Muscle of leg (tissue), 16 donors: ENCODE measurements at places on chromosomes 11 and 22. TPM values are rescaled to one million over a fixed set of nuclear protein-coding genes. Genes with fewer than 3 reads are reported as not detected.

The RIMBP3B gene
- total RNA-seq: 0.18 TPM

The SLC25A18 gene
- total RNA-seq: 0.53 TPM

The SCN3B gene
- 12.8 TPM for total RNA-seq

The SMIM38 gene
- 0.98 TPM for total RNA-seq

The KDELR3 gene
- 36.4 TPM for total RNA-seq

The KRTAP5-2 gene
- total RNA-seq: not detected

The GSTT2 gene
- 0.18 TPM for total RNA-seq

The JHY gene
- 1.6 TPM for total RNA-seq

The OR51B5 gene
- 0.31 TPM for total RNA-seq
